ENCODE measurements at places on chromosomes 4 and X.

GRCh38 chrX:16445166-16445752, 204.7 kb upstream of the S100G start:
- DNase-seq, result no peak

GRCh38 chr4:123284168-123284567, 112.4 kb upstream of the SPRY1 start:
- DNase-seq, result no peak

DNA sequence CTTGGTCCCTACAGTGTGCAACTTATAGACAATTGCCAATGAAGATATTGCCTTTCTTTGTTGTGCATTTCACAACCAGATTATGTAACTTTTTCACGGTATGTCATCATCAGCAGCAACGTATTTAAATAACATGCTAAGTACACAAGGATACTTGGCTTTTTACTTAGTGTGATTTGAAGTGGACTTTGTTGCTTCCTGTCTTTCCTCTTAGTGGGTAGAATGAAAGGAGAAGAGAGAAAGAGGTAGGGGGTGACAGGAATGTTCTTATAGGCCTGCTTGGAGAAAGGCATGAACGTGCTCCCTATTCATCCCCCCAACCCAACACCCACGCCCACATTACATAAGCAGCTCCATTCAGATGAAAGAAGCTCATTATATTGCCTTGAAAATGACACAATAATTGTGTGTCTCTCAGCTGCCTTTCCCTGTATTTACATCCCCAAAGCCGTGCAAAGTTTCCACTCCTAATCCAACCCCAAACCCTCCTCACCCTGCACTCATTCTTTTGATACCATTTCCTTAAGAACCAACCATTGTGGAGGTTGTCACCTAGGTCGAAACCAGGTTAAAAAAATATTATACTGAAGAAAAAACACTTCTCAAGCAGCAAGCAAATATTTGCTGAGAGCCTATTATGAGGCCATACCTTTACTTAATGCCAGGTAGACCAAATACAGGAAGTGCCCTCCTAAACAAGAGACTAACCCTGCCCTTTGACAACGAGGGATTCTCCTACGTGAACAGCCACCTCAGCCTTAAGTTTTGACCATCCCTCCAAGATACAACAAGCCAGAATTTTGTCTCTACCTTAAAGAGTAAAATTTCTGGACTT, 25.2 kb upstream of the GK start:
- no peak for DNase-seq

GRCh38 chrX:10039821-10040793, 72.9 kb downstream of the CLDN34 start:
- DNase-seq, result no peak

GRCh38 chr4:105181259-105181658, 34.6 kb downstream of the TET2 start:
- DNase-seq, result no peak

DNA sequence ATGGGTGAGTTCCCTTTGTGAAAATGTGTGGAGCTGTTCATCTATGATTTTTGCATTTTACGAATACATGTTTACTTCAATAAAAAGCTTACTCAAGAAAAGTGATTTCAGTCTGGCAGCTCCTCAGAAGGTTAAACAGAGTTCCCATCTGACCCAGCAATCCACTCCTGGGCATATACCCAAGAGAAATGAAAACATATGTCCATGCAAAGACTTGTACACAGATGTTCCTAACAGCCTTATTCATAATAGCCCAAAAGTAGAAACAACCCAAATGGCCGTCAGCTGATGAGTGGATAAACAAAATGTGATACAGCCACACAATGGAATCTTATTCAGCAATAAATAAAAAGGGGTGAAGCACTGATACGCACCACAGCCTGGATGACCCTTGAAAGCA, 20.8 kb downstream of the CLCN4 start:
- no peak for DNase-seq

- DNase-seq, result no peak
Measured at GRCh38 chr4:129240816-129241215, 144.9 kb downstream of the C4orf33 start.

DNA sequence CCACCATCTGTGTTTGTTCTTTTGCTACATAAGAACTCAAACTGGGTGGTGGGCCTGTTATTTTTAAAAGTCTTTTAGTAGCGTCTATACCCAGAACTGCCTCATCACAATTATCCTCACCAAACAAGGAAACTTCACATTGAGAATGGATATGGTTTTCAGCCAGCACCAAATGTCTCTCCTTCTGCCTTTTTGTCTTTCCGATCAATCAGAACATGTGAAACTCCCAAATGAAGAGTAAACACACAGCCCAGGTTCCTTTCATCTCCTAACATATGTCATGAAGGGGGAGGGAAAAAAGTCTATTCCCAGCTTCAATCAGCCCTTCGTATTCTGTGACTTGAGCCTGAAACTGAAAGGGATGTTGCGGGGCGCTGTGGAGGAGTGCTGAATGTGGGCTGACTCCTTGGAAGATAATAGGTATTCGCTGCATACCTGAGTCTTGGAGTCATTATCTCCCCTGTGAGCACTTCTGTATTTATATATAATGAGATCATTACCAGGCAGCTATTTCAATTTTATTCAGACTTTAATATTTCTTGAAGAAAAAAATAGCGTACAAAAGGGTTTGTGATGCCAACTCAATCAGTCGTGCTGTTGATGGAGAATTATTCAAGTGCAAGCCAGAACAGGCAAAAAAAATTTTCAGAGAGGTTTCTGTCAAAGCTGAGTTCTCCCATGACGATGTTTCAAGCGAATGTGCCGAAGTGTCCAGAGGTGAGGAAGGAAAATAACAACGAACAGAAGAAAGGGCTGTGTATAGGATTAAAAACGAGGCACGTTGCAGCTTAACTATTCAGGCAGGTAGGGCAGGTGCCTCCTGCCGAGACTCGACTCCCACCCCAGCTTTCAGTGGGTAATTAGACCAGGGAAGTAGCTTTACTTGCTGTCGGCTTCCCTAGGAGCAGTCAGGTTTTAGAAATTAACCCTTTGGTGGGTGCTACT, 163.9 kb upstream of the NOCT start:
- DNase-seq, result no peak

GRCh38 chrX:65720381-65720964, 53.0 kb downstream of the MSN start:
- DNase-seq, result no peak
